T-helper 9 cell (primary cell): ENCODE measurements at places on chromosomes 3 and 15.

GRCh38 chr3:107523539-107524325 is 970 bp downstream of the BBX start:
- peak; percentile 39 for DNase-seq

DNA sequence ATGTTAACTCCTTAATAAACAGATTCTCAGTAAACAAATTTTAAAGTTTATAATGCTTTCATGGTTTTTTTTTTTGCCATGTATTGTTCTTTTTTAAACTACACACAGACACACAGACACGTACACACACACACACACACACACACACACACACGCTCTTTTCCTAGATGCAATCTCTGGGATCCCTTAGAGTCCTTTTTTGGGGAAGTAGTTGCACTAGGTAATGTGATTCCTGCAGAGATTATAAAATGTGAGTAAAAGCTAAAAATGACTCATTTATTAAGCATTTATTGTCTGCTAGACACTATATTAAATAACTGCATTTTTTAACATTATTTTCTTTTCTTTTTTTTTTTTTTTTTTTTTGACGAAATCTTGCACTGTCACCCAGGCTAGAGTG is 19.9 kb downstream of the NDUFB5 start:
- no peak for DNase-seq

GRCh38 chr15:40992241-40992741 is 39.0 kb downstream of the CHAC1 start:
- DNase-seq, result no peak

- DNase-seq, result no peak
These were observed 91.9 kb downstream of the NAALADL2 start for GRCh38 chr3:174951034-174951433.

GRCh38 chr15:78691167-78691850 is 50.3 kb upstream of the CHRNB4 start:
- no peak for DNase-seq

GRCh38 chr15:52163321-52164190 is 27.6 kb downstream of the GNB5 start:
- DNase-seq, result peak; percentile 6

DNA sequence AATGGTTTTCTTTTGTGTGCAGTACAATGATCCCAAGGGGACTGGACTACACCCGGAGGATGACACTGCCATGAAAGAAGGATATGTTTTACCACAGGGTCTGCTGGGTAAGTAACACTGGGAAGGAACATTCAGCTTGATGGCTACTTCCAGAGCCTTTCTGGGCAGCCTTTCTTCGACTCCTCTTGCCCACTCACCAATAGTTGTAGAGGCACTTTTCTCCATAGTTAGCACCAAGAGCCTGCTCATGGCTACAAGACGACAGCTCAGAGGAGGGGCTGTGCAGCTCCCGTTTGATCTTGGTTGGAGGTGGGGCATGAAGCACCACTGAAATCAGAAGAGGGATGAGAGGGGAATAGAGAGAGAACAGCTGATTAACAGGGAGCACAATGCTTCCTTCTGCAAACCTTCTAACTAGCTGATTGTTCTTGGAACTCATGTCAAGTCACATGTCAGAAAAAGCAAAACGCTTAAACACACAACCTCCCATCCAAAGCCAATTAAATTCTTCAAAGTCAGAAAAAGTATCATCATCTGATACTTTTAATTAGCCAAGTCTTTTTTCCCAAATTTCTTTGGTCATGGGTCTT is 27.9 kb downstream of the ETV5 start:
- no peak for DNase-seq

DNA sequence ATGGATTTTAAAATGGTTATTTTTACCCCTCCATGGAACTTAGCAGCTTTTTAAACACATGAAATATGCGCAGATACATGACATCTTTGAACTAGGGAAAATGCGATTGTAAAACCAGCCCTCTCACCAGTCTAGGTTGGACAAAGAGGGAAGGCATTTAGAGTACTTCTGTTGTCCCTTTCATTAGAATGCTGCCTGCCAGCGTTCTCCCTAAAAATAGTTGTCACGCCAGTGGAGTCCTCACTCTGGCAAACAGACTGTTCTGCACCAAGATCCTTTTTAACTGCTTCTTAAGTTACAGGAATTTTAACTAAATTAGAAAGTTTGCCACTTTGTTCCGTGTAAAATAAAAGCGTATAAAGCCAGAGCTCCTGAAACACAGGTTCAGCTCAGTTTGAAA is 295.3 kb downstream of the VPS13C start:
- no peak for DNase-seq

DNA sequence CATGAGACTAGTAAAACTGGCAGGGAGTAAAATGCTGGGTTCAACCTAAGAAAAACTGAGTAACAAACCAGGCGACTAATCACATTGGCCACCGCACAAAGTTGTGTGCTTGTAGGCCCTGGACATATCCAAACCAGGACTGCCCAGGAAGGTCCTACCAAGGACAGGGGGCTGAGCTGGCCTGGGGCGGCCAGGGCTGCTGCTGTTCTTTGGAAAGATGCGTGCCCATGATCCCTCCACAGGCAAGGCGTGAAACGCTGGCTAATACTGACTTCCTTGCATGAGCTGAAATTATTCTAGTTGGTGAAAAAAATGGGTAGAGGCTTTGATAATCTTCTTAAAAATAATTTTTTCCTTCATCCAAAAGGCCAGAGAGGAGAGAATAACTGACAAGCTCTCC is 56.9 kb upstream of the ADCY5 start:
- DNase-seq, result no peak

DNA sequence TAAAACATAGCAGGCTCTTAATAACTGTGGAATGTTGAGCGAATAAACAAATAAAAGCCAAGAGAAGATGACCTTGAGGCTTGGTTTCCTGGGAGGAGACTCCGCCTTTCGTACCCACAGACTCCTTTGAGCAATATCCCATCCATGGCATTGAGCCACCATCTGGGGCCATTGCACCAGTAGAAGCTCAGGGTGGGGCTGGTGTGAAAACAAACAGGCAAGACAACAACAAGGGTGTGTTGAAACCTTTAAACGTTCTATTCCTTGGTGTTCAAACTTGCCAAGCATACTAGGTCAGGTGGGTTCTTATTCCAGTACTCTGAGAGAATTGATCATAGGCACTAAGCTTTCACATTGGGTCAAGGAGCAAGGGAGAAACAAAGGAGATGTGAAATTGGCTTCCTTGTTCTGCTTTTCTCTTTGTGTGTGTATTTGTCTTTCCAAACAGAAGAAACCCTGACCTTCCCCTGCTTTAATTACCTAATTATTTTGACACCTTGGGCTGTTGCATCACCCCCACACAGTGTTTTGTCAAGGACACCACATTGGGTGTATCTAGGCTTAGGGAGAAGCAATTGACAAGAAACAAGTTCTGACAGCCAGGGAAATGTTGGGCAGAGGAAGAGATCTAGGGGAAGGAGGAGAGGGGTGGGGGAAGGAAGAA is 105.1 kb upstream of the BCL6 start:
- DNase-seq, result no peak

DNA sequence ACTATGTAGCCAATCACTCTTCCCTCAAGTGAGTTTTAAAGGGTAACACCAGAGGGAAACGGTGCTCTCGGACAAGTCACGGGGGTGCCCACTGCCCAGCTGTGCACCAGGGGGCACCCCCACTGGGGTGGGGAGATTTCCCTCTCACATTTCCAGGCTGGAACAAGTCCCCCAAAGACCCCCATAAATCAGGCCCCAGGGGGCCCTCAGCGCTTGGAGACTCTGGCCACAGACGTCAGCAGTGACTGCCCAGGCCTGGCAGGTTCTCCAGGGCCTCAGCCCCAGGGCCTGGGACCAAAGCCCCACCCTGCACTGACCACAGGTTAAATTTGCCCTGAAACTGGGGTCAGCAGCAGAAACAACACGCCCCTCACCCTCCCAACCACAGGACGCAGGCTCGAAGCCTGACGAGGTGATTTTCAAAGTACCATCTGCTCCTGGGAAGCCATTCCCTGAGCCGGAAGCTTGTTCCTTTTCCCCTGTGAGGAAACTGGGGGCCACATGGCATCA is 17.0 kb downstream of the XXYLT1 start:
- DNase-seq, result no peak

GRCh38 chr3:104816716-104817115 is 550.0 kb upstream of the ALCAM start:
- DNase-seq, result no peak

DNA sequence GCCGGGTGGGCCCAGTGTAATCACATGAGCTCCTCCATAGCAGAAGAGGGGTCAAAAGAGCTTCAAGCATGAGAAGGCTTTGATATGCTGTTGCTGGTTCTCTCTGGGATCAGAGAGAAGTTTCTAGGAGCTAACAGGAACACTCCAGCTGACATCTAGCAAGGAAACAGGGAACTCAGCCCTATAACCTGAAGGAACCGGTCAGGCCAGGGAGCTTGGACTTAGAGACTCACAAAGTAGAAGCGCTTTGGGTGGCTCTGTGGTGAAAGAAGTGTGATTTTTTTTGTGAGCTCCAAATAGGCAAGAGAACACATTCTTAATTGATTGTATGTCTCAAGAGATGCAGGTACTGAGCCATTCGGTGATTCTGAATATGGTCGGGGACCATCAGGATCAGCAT is 26.2 kb upstream of the EPHB1 start:
- DNase-seq, result no peak
